Effector memory CD8-positive, alpha-beta T cell (primary cell): ENCODE measurements at places on chromosomes 4 and X.

DNA sequence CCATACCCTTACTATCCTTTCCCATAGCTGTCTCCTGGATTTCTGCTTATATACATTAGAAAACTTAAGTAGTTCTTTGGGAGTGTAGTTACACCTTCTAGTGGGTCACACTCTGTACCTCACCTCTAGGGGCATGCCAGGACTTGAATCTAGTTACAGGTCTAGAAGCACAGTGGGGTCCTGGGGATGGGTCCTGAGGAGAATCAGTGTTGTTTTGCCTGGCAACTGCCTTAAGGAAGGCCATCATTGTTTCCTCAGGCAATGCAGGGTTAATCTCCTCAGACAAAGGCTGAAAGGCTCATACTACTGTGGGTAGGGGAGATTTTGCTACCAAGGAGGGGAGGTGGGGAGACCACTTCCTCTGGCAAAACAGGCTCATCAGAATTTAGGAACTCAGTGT, 750.3 kb downstream of the FAT4 start:
- DNase-seq, result no peak

GRCh38 chr4:181529537-181529936, 713.7 kb upstream of the TENM3 start:
- no peak for DNase-seq

DNA sequence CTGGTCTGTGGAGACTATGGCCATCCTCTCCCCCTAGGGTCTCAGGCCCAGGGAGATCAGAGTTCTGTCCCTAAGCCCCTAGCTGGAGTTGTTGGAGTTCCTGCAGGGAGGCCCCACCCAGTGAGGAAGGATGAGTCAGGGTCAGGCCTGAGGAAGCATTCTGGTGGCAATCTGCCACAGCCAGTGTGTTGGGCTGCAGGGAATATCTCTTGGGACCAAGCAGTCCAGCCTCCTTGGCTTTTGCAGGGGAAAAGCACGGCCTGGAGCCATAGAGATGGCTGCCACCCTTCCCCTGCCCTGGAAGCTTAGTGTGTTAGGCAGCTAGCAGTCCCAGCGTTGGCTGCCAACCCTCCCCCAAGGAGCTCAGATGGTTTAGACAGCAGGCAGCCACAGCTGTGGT, 202.4 kb downstream of the RTL9 start:
- no peak for DNase-seq

DNA sequence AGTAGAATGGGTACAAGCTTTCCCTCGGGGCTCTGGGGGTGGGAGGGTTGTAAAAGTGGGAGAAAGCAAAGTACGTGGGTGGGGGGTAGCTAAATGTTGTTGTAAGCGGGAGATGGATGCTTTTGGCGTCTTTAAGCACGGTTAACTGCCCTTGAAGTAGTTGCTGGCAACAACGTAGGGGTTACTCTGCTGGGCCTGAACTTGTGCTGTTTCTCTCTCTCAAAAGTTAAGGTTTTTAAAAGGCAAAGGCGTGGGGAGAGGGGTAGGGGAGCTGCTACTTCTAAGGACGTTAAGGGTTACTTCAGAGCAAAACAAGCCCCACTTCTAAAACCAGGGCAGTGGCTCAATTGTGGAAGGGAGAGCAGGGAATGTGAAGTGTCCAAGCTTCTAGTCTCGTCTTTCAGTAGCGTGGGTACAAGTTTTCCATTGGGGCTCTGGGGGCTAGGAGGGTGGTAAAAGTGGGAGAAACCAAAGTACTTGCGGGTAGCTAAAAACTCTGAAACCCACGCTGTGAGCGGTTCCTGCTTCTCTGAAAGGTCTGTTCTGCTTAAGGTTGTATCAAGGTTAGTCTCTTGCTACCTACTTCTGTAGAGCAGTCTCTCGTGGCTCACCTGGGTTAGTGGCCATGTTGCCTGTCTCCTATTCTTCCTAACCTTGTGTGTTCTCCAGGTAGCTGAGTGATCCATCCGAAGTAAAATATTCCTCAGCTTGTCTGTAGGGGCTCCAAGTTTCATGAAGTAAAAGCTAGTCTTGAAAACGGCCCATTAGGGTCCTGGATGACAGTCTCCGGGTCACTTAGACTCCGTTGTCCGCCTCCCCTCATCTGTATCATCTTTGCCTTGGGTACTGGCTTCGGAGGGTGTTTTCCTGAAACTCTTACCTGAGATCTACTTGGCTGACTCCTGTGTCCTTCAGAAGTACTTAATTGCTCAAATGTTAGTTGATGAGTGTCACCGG, 1.7 kb upstream of the WDR1 start:
- no peak for DNase-seq

GRCh38 chr4:111031001-111031579, 408.2 kb upstream of the PITX2 start:
- DNase-seq, result no peak

DNA sequence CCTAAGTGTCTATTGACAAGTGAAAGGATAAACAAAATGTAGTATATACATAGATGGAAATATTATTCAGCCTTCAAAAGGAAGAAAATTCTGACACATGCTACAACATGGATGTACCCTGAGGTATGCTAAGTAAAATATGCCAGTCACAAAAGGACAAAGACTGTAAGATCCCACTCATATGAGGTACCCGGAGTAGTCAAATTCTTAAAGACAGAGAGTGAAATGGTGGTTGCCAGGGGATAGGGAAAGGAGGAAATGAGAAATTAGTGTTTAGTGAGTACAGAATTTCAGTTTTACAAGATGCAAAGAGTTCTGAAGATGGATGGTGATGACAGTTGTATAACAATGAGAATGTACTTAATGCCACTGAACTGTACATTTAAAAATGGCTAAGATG, 102.3 kb upstream of the NAP1L5 start:
- no peak for DNase-seq

DNA sequence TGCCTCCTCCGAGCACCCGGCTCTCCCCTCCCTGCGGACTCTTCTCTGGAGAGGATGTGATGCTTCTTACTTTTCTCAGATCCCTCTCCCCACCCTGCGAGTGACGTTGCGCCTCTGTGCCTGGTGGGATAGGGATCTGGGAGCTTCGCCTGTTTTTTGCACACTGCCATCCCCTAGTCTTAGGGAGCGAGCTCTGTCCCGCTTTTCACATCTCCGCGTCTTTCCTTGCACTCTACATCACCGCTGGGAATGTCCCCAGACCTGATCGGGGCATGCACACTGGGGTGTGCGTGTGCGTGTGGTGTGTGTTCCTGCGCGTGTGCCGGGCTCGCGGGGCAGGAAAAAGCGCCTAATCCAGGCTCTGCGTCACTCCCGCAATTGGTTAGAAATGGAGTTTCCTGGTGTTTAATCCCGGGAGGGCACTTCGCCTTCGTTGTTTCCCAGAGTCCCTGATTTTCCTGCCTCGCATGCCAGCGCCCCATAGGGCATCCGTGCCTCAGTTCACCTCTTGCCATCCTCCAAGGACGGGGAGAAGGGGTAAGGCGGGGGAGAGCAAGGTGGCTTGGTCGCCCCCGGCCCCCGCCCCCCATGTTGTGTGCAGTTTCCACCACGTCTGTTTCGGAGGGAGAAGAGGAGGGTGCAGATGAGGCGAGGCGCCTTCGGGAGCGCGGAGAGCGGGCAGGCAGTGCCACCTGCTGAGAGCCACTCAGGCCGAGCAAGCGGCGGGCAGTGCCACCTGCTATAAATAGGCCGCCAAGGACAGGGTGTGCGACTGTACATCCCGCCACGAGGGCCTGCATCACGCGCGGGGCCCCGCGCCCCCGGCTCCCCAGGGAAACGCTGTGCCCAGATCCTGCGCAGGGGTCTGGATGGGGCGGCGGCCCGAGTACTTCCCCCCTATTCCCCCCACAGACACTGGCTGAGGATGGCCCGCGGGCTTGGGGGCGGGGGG, 759 bp upstream of the TBC1D1 start:
- no peak for DNase-seq

DNA sequence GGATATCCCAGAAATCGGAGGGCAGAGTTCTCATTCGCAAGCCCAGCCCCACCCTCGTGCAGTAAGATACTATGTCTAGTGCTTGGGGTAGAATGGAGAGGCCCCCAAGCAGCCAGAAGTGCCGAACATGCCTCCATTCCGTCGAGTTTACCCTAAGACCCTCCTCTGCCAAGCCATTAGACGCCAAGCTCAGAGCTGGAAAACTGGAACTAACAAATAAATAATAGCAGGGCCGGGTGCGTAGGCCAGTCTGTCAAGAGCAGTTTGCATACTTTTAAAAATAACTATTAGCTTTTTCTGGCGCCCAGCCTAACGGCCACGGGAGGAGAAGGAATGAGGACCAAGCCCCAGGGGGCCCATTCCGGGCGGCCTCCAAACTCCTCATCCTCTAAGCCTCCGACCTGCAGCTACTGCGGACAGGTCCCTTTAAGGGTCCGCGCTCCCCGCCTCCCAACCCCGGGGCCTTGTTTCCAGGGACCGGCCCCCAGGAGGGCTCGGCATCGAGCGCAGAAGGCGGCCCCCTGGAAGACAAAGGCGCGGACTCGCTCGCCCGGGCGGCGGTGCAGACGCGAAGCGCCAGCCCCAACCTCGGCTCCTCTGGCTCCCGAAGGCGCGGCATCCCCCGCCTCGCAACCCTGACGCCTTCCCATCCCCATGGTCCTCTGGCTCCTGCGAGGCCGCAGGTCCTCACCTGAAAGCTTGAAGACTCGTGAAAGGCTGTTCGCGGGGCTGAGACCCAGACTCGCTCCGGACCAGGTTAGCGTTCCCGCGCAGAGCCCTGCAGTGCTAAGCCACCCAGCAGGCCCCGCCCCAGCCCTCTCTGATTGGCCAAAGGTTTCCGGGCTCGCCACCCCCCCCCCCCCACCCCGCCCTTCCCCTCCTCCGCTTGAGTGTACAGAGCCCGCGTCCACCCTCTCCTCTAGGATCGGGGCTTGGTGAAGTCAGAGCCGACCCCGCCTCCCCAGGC, at the start of gene TMSB15A:
Gene TMSB15A (minus strand): TSS at position 765 of the 967 bp plus-strand sequence.
- peak; percentile 11 for DNase-seq

DNA sequence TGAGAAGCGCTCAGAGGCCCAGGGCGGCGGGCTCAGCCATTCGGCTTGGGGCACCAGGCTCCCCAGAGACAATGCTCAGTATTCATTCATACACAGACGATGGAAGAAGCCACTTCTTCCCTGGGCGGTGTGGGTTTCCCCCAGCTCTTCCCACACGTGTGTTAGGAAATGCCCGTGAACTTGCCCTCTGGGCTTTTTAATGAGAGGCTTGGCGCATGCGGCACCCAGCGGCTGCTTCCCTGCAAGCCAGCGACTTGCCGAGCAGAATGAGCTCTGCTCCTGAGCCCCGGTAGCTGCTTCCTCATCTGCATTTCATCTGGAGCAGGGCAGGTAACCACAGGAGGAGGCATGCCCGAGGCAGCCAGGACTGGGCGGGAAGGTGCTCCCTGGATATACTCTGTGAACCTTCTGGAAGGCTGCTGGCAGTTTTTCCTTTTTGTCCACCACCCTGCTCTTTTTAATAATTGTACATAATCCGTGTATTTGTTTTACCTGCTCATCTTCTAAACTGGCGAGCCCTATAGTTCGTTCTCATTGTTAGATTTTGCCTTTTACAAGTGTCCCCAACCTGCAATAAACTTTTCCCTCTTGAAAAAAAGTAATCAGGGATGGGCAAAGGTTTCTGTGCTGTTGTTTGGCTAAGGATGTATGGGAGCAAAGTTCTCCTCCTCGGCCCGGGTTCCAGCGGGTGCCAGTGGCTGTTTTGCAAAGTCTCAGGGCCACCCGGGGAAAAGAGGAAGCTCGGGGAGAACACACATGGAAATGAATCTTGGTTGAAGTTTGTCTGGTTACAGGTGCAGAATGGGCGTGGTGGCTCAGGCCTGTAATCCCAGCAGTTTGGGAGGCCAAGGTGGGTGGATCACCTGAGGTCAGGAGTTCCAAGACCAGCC, 178.8 kb downstream of the DCLK2 start:
- no peak for DNase-seq

- no peak for DNase-seq
These were observed 57.4 kb downstream of the LGI2 start for GRCh38 chr4:24973404-24973746.

DNA sequence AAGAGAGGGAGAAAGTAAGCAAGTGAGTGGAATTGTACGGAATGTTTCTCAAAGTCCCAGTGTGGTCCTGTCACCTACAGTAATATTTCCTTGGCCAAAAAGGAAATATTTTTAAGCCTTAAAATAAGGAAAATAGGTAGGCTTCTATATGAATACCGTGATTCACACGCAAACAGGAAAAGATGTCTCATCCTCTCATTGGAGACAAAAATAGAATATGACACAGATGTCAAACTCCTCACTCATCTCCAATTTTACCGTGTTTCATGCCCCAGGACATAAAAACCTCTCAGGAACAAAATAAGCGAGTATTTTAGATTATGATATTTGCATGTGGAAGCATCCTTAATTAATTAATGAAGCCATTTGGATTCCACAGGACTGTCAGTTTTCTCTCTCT, 1269.5 kb downstream of the RAPGEF2 start:
- DNase-seq, result no peak

GRCh38 chrX:131789664-131790063, 233.4 kb upstream of the STK26 start:
- DNase-seq, result no peak

DNA sequence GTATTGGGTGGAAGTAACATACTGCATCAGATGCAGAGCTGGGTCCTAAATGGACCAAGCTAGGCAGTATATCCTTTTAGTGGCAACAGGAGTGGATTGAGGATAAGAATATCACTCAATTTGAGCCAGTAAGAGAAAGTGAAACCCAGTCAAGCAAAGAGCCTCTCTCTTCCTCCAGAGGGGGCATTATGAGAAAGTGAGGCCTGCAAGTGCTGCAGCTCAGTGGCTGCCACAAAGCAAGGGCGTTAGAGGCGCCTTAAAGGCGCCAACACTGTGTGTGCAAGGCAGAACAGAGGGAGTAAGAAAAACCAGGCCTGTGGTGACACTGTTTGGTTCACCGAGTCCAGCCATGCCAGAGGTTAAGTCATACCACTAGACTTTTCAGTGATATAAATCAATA, 17.5 kb downstream of the STX18 start:
- DNase-seq, result peak; percentile 49

DNA sequence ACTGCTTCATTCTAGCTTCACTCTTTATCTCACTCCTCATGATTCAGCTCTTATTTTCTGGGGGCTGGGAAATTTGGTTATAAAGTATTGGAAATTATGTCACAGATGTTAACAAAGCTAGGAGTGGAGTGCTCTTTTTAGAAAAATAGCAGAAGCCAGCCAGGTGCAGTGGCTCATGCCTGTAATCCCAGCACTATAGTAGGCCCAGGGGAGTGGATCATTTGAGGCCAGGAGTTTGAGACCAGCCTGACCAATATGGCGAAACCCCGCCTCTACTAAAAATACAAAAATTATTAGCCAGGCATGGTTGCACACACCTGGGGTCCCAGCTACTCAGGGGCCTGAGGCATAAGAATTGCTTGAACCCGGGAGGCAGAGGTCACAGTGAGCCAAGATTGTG, 97.2 kb upstream of the GUCY1A1 start:
- no peak for DNase-seq

DNA sequence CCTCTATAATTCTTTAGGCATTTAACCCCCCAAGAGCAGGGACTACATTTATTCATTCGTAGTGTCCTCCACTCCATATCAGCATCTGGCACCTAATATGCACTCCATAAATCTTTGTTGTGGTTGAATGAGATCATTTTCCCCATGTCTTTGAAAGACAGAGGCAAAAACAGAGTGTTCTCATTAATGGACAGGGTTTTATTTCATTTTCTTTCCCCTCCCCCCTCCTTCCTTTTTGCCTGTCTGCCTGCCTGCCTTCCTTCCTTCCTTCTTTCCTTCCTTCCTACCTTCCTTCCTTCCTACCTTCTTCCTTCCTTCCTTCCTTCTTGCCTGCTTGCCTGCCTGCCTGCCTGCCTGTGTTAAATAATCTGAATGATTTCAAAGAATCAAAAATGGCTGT, 83.2 kb downstream of the SHROOM3 start:
- DNase-seq, result no peak
